Iris pigment epithelial cell (primary cell): ENCODE measurements at places on chromosomes 2 and 18.

DNA sequence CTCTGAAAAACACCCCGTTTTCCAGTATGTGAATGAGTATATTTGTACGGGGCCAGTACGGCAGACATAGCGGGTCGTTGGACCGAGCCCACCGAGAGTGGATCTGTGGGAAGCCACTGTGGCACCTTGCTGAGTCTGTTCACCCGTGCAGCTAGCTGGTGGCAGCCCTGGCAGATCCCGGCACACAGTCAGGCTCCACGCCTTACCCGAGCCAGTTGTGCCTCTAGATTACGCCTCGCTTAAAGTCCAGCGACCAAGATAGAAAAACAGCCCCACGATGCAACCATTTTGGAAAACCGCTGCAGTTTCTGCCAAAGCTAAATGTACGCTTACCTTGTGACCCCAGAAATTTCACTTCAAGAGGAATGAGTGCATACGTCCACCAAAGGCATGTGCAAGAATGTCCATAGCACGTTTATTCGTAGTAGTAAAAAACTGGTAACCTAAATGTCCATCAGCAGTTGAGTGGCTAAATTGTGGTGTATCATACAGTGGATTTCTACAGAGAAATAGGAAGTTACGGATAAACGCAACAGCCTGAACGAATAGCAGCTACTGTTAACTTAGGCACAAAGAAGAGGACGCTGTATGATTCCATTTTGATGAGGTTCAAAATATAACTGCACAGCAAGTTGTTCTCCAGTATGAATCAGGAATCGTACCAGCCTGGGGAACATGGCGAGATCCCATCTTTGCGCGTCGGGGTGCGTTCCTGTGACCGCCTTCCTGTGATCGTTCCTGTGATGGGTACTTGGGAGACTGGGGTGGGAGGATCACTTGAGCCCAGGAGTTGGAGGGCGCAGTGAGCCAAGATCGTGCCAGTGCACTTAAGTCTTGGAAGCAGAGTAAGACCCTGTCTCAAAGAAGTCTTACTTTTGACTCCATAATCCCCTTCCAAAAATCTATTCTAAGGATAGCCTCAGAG is 688 bp upstream of the WDR33 start:
- no peak for DNase-seq

- DNase-seq: no peak
Observed at GRCh38 chr2:222451224-222451674, 26.9 kb downstream of the SGPP2 start.

GRCh38 chr2:26048791-26049190 is 14.9 kb downstream of the RAB10 start:
- no peak for DNase-seq

DNA sequence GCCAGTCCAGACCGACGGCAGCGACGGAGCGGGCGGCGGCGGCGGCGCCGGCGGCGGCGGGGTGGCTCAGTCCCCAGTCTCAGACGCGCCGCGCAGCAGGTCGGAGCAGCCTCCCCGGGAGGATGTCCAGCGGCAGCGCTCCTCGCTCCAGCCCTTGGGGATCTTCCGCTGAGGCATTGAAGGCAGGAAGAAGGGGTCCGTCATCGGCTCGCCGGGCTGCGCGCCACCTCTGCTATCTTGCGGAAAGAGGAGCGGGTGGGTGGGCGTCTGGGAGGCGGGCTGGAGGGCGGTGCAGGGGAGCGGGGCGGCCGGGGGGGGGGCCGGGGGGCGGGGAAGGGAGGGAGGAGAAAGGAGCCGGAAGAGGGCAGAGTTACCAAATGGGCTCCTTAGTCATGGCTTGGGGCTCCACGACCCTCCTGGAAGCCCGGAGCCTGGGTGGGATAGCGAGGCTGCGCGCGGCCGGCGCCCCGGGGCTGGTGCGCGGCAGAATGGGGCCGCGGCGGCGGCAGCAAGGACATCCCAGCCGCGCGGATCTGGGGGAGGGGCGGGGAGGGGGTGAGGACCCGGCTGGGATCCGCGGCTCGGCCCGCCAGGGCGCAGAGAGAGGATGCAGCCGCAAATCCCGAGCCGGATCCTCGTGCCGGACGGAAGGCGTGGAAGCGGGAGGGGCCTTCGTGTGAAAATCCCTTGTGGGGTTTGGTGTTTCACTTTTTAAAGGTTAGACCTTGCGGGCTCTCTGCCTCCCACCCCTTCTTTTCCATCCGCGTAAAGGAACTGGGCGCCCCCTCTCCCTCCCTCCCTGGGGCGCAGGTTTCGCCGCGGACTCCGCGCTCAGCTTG is at the start of gene NETO1:
NETO1 (minus strand) TSS at position 242 of the 839 bp plus-strand sequence. CDS start 696 bp downstream, outside the sequence.
- no peak for DNase-seq

- no peak for DNase-seq
Observed at GRCh38 chr2:201228912-201229290, 31.4 kb upstream of the CASP8 start.
